ENCODE measurements at places on chromosomes 1 and 21.

DNA sequence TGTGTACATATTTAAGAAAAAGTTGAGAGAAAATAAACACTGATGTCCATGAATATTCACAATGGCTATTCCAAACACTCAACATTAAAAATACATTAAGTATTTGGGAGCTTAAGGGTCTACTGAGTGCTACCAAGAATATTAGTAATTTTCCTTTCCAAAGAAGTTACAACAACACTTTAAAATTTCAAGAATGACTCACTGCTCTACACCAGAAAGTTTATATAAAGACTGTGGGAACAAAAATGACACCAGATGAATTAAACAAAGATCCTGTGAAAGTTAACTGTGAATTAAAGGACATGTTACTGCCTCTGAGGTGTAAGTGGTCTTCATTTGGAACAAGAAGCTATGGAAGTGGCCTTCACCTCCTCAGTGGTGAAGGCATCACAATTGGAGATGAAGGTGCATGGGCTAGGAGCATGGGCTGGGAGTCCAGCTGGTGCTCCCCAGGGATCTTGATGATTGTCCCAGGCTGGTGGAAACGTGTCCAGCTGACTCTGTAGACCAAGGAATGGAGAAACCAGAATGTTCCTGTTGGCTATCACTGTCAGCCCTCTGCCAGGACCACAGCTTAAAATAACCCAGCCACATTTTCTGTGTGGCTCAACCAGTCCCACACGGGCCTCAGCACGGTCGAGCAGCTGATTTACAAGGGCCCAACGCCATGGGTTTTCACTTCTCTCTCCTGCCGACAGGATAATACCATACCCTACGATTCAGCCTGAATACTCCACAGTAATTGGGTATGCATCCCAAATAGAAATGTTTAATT lies 28.8 kb downstream of the TAF5L start:
- DNase-seq: no peak

- DNase-seq: no peak
Observed at GRCh38 chr1:212738330-212738729, 38.7 kb upstream of the BATF3 start.

- no peak for DNase-seq
Observed at GRCh38 chr1:70994753-70995268, 52.8 kb downstream of the PTGER3 start.

DNA sequence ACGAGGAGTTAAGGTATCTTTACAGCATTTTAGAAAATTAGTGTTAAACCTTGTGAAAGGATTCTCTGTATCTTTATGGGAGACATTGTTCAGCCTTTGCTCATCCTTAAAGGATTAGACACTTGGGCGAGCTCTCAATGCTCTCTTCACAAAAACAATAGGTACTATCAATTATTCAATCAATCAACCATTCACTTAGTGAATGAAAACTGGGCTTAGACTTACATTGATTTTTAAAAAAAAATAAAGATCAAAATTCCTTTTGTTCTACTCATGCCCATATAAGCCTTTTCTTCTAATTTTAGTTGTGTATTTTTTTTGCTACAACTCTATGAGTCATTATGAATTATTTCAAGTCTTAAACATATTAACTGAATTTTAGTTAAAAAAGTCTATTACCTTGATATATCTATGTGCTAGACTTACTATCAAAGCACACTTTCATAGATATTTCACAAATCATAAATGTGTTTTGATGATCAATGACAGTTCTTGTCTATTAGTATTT lies 181.2 kb downstream of the DPYD start:
- DNase-seq: no peak

- DNase-seq: no peak
Observed at GRCh38 chr21:34925597-34925996, 123.5 kb downstream of the RUNX1 start.

- DNase-seq: no peak
Observed at GRCh38 chr1:117146072-117146471, 24.5 kb upstream of the TRIM45 start.

GRCh38 chr1:209883341-209883971 lies 54.6 kb upstream of the SYT14 start:
- no peak for DNase-seq

GRCh38 chr1:58792846-58793245 lies 9.0 kb upstream of the JUN start:
- no peak for DNase-seq

- no peak for DNase-seq
Observed at GRCh38 chr1:93143769-93144168, 36.4 kb downstream of the TMED5 start.

DNA sequence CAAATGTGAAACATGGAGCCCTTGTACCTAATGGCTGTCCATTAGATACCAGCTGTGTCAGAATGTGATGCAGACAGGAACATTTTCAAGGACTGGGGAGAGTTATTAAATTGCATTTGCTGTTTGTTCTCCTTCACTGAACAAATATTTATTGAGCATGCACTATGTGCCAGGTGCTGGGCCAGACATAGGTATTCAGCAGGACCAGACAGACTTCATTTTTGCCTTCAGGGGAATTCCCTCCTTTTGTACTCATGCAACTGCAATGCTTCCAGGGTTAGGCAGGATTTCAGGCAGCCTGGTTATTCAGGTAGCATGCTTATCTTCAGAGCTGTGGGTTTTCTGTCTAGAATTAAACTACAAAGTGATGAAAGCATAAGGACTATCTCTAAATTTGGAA lies 64.2 kb upstream of the SMYD2 start:
- DNase-seq: no peak

DNA sequence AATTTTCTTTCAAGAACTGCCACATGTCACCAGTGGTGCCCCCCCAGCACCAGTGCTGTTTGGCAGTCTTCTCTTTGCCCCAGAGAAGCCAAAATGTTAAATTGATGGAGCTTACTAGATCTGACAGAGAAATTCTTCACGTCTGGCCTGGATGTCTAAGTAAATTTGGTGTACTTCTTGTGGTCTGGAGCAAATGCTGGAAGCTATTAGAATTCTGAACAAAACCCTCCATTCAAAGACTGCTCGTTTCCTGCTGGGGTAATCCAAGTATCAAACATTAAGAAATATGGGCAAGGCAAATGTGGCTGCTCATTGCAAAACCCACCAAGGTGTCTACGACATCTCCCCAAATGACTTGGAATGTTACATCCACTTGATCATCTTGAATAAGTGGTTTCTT lies 92.3 kb downstream of the ROR1 start:
- no peak for DNase-seq

GRCh38 chr21:16239659-16240265 lies 510.0 kb downstream of the USP25 start:
- no peak for DNase-seq

- DNase-seq: no peak
Observed at GRCh38 chr1:196034080-196034706, 574.0 kb downstream of the KCNT2 start.

- DNase-seq: no peak
Observed at GRCh38 chr1:10833630-10834557, 37.4 kb upstream of the CASZ1 start.

DNA sequence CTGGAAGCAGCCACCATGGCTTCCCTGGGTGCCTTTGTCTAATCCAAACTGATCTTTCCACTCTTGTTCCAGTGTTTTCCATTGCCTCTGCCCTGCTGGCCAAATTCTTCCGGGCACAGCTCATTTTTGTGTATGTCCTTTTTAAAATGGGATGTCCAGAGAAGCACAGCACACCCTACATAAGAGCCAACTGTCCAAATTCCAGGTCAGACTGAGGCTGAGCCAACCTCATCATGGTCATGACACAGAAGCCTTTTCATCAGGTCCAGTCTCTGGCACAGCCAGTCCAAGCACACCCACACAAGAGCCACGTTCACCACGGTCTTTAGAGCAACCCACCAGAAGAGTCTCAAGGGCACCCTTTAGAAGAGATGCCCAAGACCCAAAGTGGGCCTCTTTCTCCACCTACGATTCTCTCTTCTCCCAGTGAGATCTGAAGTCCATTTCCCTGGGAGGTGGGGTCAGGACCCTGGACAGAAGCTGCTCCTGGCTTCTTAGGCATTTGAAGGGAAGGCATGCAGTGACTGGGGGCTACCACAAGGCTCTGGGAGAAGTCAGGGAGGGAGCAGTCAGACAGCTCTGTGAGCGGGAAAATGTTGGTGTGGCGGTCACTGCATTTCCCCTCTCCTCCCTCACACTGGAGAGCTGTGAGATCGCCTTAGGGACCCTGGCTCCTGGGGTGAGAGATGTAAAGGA lies 53.2 kb downstream of the SYT2 start:
- no peak for DNase-seq

GRCh38 chr1:9510130-9510529 lies 29.1 kb upstream of the SLC25A33 start:
- DNase-seq: no peak

GRCh38 chr1:40421431-40422384 lies 28.6 kb upstream of the ZFP69B start:
- no peak for DNase-seq

GRCh38 chr21:25254491-25255174 lies 352.6 kb downstream of the MRPL39 start:
- DNase-seq: no peak

- no peak for DNase-seq
Observed at GRCh38 chr1:112735752-112736151, 20.6 kb upstream of the PPM1J start.

- DNase-seq: no peak
Observed at GRCh38 chr21:34844013-34844923, 175.5 kb downstream of the CLIC6 start.

- DNase-seq: no peak
Observed at GRCh38 chr1:23927097-23927496, 13.9 kb upstream of the CNR2 start.

DNA sequence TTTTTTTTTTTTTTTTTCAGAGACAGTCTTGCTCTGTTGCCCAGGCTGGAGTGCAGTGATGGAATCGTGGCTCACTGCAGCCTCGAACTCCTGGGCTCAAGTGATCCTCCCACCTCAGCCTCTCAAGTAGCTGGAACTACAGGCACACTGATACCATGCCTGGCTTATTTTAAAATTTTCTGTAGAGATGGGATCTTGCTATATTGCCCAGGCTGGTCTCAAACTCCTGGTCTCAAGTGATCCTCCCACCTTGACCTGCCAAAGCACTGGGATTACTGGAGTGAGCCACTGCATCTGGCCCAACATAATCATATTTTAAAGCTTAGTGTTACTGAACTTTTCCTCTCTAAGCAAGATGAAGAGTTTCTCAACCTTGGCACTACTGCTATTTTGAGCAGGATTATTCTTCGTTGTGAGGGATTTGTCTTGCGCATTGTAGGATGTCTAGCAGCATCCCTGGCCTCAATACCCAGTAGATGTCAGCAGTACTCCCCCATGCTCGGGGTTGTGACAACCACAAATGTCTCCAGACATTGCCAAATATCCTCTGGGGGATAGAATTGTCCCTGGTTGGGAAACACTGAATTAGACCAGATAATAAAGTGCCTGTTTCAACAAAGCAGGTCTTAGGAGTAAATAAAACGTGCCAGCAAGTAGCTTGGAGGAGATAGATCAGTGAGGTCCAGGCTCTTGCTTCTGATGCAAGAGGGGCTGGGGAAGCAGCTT lies 15.1 kb upstream of the THRAP3 start:
- no peak for DNase-seq

DNA sequence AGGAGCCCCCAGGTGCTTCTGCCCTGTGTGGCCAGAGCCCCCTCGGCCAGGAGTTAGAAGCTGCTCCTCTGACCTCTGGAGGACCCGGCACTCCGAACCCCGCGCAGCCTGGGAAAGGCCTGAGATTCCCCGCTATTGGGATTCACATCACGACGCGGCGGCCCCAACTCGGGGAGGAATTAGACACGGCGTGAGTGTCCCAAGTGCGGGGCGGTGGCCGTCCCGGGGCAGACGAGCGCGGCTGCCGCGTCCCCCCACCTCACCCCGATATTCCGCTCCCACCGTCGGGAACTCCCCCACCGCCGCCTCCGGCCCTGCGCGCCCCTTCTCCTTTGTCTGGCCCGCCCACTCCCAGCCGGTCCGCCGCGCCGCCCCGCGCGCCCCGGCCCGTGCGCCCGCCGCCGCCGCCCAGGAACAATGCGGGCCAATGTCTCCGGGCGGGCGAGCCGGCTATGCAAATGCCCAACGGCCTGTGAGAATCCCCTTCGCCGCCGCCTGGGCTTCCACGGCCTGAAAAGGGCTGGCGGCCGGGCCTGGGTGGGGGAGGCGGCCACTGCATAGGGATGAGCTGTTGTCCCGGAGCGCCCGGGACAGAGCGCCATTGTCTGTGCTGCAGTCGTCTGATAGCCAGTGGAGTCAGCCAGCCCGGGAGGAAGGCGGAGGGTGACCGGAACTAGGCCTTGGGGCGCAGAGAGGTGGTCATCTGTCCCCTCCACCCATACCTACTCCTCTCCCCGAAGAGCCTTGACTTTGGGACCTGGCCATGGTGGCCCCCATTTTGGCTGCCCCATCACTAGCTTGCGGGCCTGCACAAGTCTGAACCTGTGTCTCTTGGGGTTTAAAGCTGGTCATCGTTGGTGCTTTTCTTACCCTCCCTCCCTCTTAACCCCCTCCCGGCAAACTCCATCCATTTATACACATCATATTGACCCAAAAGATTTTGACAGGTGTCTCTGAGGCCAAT lies 19.4 kb downstream of the RHBG start:
- DNase-seq: no peak

GRCh38 chr1:97680470-97680869 lies 240.4 kb downstream of the DPYD start:
- no peak for DNase-seq

DNA sequence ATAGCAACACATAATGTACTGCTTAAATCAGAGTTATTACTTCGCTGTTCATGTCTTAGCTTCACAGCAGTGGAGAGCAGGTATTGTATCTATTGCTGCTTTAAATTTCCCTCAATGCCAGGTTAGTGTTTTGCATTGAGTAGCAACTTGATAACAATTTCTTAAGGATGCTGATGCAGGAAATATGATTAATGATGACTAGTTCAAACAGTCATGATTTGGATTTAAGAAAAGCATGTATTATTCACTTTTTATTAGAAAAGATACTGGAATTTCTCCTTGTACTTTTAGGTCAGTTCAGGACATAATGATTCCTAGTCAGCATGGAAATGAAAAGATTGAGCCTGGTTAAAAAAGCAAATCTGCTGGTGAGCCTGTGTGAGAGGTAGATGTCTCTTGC lies 67.2 kb upstream of the ARHGAP29 start:
- no peak for DNase-seq

GRCh38 chr1:94986783-94987182 lies 59.9 kb upstream of the CNN3 start:
- DNase-seq: no peak

DNA sequence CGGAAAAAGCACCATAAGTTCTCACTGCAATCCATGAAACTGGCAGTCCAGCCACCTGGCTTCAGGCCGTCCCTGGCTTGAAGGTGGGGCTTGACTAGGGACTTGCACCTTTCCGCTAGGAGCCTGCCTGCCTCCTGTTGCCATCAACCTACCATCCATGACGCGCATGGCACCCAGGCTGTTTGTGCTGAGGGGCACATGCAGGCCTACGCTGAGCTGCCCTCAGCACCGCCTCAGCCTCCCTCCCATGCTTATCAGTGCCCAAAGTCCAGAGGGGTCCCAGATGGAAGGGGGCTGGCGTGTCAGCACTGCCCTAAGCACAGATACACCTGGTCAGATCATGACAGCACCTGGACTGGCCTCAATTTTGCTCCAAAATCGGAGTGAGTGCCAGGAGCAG lies 190.2 kb upstream of the LYPLAL1 start:
- no peak for DNase-seq

- no peak for DNase-seq
Observed at GRCh38 chr1:154689083-154689482, 81.1 kb upstream of the ADAR start.

GRCh38 chr1:84450910-84451309 lies 28.2 kb upstream of the RPF1 start:
- no peak for DNase-seq
